Tibial artery (tissue), 4 donors: ENCODE measurements at places on chromosomes 3 and 15.

DNA sequence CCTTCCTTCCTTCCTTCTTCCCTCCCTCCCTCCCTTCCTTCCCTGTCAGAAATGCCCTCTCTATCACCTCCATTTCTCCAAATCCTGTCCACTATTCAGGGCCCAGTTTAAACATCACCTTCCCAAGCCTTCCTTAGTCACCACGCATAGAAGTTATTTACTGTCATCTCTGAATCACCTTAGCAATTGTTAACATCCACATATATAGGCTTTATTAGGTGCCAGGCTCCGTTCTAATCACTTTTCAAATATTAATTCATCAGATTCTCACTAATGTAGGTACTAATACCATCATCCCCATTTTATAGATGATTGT, 1.1 kb upstream of the MAGEF1 start:
- H3K27me3 ChIP-seq = no peaks in the 10 kb centered on the region
- no peak overlapping the region for H3K27ac ChIP-seq
- no peaks in the 10 kb centered on the region for H3K36me3 ChIP-seq
- no peak for DNase-seq
- H3K4me1 ChIP-seq = peaks cover 34% of the 10 kb centered on the region

GRCh38 chr15:63075984-63076713, 33.6 kb downstream of the TPM1 start:
- H3K4me1 ChIP-seq = peaks cover 16% of the 10 kb centered on the region
- H3K4me3 ChIP-seq = no peak overlapping the region
- H3K36me3 ChIP-seq = peaks cover 11% of the 10 kb centered on the region
- no peaks in the 10 kb centered on the region for H3K27me3 ChIP-seq
- no peak for DNase-seq
- H3K27ac ChIP-seq = peak overlapping the region; percentile 46

DNA sequence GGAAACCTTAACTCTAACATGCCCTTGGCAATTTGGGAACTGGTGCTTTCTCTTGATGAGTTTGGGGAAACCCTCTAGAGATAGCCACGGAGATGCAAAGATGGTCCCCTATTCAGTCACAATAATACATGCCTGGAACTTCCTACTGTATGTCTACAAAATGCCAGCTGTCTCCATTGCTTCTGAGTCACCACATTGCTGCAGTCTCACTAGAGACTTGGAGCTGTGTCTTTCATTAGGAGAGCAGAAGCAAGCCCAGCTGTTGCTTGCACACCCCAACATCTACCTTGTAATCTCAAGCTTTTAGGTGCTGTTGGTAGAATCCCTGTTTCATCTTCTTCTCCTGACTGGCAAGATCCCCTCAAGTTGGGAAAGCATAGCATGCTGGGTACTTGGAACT, 261.0 kb downstream of the ADAMTSL3 start:
- no peak for DNase-seq
- H3K4me3 ChIP-seq = no peak overlapping the region
- H3K36me3 ChIP-seq = peaks cover 29% of the 10 kb centered on the region

DNA sequence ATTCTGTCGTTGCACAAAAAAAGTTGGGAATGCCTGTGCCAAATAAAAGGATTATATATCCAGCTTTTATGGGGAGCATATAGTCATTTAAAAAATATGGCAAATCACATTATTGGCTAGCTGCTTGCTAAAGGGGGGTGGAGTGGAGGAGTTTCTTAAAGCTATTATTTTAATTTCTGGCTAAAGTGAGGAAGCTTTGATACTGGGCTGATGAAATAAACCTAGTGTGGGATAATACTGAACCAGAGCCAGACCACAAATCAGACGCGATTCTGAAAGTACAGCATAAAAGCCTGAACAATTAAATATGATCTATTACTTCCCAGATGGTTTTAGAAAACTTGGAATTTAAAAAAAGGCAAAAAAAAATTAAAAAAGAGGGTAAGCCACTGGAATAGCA, 14.4 kb downstream of the POLR2M start:
- no peak overlapping the region for H3K4me3 ChIP-seq
- H3K27me3 ChIP-seq = no peaks in the 10 kb centered on the region
- DNase-seq = no peak
- no peak overlapping the region for H3K27ac ChIP-seq
- H3K36me3 ChIP-seq = peaks cover 10% of the 10 kb centered on the region
